Cerebellar nuclear complex (tissue), 1 donor: ENCODE measurements at places on chromosomes 7 and 10.
A peak's percentile ranks its signal among the peaks of the same experiment; 100 is the strongest.

- no peak for DNase-seq
Observed at GRCh38 chr10:78782441-78782840, 286.3 kb upstream of the ZMIZ1 start.

GRCh38 chr10:8058274-8059111 is 4.0 kb downstream of the GATA3 start:
- DNase-seq, result no peak

DNA sequence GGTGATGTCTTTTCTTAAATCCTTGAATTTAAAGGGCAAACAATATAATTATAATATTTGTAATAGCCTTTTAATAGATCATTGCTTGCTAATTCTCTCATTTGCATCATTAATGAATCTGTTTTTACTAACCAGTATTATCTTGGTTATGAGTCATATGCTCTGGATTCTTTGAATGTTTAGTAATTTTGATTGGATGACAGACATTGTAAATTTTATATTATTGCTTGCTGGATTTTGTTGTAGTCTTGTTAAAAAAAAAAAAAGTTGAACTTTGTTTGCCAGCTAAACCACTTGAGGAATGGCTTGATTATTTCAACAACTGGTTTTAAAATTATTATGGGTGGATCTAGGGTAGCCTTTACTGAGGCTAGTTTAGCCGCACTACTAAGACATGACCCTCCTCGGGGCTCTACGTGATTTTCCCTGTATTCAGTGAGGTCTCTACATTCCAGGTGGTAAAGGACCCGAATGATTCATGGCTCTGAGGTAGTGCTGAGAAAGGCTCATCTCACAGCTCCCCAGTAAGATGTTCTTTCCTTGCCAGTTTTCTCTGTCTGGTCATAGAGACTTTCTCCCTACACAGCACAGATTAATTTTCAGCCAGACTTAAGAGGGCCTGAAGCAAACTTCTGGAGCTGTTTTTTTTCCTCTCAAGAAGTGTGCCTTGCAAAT is 8.5 kb downstream of the C10orf90 start:
- DNase-seq, result no peak

DNA sequence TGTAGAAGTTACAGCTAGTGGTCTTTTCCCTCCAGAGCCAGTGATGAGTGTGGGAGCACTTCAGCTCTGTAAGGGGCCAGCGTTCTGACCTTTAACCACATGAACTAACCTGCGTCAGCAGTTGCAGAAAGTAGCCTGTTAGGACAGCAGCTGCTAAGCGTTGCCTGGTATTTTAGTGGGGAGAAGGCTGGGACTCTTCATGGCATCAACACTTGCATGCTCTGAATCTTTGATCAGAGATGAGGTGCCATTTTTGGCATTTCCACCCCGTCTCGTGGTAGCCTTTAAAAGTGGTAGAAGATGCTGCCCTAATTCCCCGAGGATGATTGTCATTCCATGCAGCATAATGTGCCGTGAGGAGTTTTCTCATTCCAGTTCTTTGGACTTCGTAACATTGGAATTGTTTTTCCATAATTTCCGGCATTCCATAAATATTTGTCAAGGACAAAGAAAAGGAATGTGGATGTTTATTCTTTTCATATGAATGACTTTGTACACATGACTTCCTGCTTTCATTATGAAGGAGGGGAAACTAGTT is 92.2 kb downstream of the AVL9 start:
- DNase-seq, result no peak

DNA sequence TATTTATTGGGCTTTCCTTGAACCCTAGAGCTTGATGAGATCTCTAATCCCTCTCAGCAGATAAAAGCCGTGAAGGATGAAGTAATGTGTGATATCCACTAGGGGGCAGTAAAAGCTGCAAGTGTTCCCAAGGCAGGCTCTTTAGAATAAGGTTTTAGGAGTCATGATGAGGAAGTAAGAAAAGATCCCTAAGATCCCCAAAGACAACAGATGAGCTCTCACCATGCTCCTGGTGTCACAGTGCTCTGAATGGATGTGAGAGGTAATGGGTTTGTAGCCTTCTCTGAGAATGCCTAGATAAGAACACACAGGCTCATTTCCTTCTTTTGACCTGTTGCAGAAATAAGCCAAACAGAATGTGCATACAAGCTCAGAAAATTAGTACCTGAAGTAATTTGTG is 70.4 kb upstream of the ITPRID1 start:
- DNase-seq, result peak; percentile 69

GRCh38 chr7:3995187-3995586 is 686.9 kb upstream of the FOXK1 start:
- no peak for DNase-seq

DNA sequence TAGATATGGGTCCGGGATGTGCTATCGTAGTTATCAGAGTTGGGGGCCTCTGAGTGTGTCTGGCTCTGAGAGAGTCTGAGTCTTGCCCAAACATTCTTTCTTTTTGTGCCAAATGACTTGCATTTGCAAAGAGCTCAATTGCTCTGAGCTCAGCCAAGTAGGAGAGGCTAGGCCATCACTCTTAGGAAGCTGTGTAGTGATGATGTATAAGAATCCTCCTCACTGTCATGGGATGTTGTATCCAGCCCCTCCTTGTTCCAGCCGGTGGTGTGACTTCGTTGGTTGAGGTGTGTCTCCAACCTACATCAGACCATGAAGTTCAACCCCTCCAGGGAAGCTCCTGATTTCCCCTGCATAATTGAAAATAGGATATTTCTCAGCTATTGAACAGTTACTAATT is 97.5 kb upstream of the NPS start:
- no peak for DNase-seq

GRCh38 chr10:5633166-5633749 is 33.1 kb downstream of the ASB13 start:
- no peak for DNase-seq

DNA sequence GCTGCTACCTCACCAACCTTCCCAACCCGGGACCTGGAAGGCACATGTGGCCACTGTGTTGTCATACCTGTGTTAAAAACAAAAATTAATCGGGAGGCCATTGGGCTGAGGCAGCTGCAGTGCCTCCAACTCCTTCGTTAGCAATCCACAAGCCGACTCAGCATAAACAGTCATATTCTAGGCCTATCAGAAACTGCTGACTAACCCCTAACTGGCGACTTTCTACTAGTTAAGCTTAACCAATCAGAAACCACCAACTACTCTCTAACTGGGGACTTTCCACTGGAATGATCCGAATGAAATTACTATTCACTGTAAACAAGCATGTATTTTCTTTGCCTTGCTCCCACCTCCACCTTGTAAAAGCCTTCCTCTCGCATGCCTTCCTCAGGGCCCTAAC is 14.1 kb upstream of the TMEM72 start:
- DNase-seq, result no peak

- DNase-seq, result no peak
Observed at GRCh38 chr7:7475601-7476000, 60.1 kb downstream of the COL28A1 start.

- DNase-seq, result no peak
Observed at GRCh38 chr7:81081616-81082015, 162.8 kb upstream of the SEMA3C start.
